Chondrocyte (in vitro differentiated cells): ENCODE measurements at places on chromosomes 1 and 21. TPM values are rescaled to one million over a fixed set of nuclear protein-coding genes. Genes with fewer than 3 reads are reported as not detected.
A peak's percentile ranks its signal among the peaks of the same experiment; 100 is the strongest.

Gene HSD3B2
- total RNA-seq: not detected in 3 replicates

Gene CBR3
- 3.4 to 7.4 TPM (median 3.5 TPM) in 3 replicates for total RNA-seq

Gene RLF
- 11.9 to 16.0 TPM (median 15.5 TPM) in 3 replicates for total RNA-seq

Gene TMEM61
- total RNA-seq: not detected in 3 replicates

Gene TNNI3K
- total RNA-seq: 0.67 to 1.0 TPM in 2 of 3 replicates, not detected in the other

Gene SHE
- 0.10 to 0.20 TPM in 2 of 3 replicates, not detected in the other for total RNA-seq

Gene OR10Z1
- total RNA-seq: not detected in 3 replicates

GRCh38 chr1:167273027-167273800, 52.5 kb downstream of the POU2F1 start:
- H3K4me3 ChIP-seq: no peak overlapping the region
- no peaks in the 10 kb centered on the region for H3K36me3 ChIP-seq
- no peak for DNase-seq
- peaks cover 53% of the 10 kb centered on the region for H3K4me1 ChIP-seq
- no peak overlapping the region for H3K27ac ChIP-seq

GRCh38 chr1:110438893-110439292, 12.1 kb upstream of the PROK1 start:
- H3K36me3 ChIP-seq: no peaks in the 10 kb centered on the region
- H3K4me3 ChIP-seq: no peak overlapping the region
- no peak overlapping the region for H3K27ac ChIP-seq
- peaks cover 8% of the 10 kb centered on the region for H3K27me3 ChIP-seq
- peaks cover 1% of the 10 kb centered on the region for H3K4me1 ChIP-seq

DNA sequence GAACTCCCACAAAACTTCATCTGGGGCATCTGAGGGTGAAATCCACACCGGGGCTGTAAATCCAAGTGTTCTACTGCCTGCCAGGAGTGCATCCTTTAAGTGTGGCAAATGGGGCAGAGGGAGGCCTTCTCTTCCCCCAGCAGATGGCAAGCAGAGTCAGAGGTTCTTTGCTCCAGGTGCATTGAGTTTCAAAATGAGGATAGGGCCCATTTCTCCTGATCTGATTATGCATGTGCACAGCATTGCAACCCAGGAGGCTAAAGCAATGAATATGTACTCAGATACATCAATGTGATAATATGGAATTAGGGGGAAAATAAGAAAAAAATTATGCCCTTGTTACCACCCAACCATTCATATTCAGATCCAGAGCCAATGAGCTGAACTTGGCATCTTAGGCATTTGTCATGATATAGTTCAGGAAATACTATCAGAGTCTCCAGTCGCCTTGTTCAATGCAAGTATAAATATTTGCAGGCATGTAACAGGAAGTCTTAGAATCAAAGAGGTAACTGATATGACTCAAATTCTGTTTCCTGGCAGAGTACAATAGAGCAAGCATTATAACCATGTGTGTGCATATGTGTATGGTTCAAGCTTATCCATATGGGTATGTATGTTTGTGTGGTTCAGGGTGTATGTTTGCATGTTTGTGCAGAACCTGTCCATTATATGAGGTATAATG, 473.8 kb upstream of the PKN2 start:
- H3K4me1 ChIP-seq: no peaks in the 10 kb centered on the region
- no peak for DNase-seq
- no peak overlapping the region for H3K27ac ChIP-seq
- no peaks in the 10 kb centered on the region for H3K36me3 ChIP-seq

GRCh38 chr1:111904478-111905218, 84.8 kb downstream of the KCND3 start:
- peaks cover 28% of the 10 kb centered on the region for H3K27me3 ChIP-seq
- H3K4me3 ChIP-seq: peak overlapping the region; percentile 19
- no peaks in the 10 kb centered on the region for H3K36me3 ChIP-seq
- peaks cover 11% of the 10 kb centered on the region for H3K4me1 ChIP-seq

- no peaks in the 10 kb centered on the region for H3K4me1 ChIP-seq
- H3K27ac ChIP-seq: no peak overlapping the region
- no peak overlapping the region for H3K4me3 ChIP-seq
- DNase-seq: no peak
- H3K36me3 ChIP-seq: peaks cover 2% of the 10 kb centered on the region
- no peaks in the 10 kb centered on the region for H3K27me3 ChIP-seq
Measured at GRCh38 chr1:228268881-228269265, 61.0 kb downstream of the OBSCN start.
